ENCODE measurements at places on chromosomes 1 and 21.

GRCh38 chr1:22207511-22208267, 64.8 kb upstream of the WNT4 start:
- DNase-seq, result no peak

DNA sequence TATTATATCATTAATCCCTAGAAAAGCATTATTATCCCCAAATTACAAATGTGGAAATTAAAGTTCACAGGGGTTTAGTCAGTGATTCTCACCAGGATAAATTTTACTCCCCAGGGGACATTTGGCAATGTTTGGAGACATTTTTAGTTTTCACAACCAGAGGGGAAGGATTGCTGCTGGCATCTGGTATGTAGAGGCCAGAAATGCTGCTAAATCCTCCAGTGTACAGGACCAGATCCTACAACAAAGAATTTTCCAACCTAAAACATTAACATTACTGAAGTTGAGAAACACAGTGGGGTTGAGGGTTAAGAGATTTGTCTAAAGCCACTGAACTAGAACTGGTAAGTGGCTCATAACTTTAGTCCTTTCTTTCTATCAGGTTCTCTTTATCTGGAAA, 162.0 kb upstream of the SYT6 start:
- no peak for DNase-seq

- no peak for DNase-seq
Measured at GRCh38 chr1:4045397-4046010, 145.4 kb upstream of the C1orf174 start.

GRCh38 chr1:82799261-82799660, 998.5 kb downstream of the ADGRL2 start:
- no peak for DNase-seq

DNA sequence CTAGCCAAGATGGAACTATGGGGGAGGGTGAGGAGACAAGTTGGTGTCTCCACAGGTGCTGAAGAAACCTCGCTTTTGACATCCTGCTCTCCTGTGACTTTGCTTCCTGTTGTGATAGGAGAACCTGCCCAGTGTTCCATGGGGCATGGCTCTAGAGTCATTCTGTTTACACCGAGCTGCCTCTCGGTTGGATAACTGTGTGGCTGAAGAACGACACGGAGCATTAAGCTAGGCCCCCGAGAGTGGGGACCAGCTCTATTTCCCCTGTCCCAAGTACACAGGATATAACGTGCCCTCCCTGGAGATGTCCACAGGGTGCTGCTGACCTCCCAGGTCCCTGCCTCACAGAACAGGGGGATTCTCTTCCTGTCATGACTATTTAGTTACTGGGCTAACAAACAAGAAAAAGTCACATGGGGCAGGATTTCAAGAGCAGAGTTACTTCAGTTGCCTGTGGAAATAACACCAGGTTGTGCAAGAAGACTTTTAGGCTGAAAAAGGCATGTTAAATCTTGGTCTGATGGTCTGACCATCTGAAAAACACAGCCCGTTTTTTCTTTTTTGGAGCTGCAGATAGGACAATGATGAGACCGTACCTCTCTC, 29.4 kb upstream of the PPP2R5A start:
- peak; percentile 74 for DNase-seq

DNA sequence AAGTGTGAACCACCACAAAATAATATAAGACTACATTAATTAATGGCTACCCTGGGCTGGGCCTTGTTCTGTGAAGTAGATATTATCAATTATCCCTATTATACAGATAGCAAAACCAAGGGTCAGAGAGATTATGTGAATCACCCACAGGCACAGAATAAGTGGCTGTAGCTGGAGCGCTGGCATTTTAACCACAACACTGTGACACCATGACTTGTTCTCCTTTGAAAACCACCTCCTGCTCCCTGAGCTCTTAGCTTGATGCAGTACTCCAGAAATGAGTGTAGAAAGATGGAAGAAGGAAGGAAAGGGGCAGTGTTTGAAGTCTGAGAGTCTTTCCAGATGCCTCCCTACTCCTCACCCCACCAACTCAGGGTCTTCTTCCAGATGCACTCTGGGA, 29.5 kb upstream of the JUN start:
- DNase-seq, result peak; percentile 56

DNA sequence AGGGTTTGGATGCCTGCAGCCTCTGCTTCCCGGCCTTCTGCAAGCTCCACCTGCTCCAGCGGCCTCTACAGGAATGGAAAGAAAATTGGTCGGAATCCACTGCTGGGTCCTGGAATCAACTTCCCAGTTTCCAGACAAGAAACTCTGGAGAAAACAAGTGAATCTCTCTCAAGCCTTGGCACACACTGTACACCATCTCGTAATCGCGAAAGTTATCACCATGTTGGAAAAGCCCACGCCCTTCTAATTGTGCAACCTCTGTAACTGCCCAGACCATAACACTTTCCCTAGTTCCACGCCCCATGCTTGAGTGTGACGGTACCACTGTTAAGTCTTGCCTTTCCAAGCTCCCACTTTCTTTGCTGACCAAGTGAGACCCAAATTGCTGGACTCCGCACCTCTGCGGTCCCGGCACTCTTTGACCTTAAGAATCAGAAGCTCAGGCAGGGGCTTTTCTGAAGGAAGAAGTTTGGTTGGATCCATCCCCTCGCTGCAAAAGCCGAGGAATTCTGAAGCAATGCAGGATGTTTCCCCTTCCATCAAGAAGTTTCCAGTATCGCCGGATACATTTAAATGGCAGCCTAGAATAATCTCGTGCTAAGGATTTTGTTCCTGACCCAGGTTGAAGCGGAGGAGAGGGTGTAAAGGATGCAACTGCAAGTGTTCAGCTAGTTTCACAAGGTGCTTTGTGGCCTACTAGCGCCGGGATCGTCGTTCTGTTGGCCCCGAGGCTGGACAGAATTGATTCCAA, 6.2 kb downstream of the NR5A2 start:
- DNase-seq, result no peak

GRCh38 chr21:40143822-40144525, 276.7 kb downstream of the PCP4 start:
- DNase-seq, result peak; percentile 51

DNA sequence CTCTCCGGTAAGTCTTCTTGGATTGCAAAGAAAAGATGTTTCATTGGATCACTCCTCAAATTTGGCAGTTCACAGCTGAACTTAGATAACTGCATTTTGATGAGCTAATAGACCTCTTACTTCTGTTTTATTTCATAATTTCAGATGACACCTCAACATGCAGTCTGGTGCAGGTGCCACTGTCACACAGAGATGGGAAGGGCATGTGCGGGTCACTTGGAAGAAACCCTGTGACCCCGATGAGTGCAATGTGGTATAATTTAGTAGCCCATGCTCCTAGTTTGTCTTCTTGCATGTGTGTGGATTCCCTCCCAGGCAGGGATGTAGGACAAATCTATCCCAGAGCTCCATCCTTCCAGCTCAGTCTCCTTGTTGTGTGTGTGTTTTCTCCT, 481 bp upstream of the SLAMF1 start:
- DNase-seq, result no peak

DNA sequence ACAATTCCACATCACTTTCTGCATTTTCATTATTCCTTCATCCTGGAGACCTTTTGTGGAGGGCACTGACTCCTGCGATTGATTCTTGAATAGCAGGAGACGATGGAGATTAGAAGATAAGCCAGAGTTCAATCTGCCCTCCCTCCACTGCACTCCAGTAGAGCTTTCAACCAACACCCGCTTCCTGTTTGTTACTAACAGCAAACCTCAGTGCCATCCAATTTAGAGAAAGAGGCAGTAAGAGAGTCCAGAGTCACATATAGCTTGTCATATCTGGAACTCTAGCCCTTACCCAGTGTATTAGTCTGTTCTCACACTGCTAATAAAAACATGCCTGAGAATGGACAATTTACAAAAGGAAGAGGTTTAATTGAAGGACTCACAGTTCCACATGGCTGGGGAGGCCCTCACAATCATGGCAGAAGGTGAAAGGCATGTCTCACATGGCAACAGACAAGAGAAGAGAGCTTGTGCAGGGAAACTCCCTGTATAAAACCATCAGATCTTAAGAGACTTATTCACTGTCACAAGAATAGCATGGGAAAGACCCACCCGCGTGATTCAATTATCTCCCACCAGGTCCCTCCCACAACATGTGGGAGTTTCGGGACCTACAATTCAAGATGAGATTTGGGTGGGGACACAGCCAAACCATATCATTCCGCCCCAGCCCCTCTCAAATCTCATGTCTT, 55.9 kb downstream of the PCBP3 start:
- no peak for DNase-seq

DNA sequence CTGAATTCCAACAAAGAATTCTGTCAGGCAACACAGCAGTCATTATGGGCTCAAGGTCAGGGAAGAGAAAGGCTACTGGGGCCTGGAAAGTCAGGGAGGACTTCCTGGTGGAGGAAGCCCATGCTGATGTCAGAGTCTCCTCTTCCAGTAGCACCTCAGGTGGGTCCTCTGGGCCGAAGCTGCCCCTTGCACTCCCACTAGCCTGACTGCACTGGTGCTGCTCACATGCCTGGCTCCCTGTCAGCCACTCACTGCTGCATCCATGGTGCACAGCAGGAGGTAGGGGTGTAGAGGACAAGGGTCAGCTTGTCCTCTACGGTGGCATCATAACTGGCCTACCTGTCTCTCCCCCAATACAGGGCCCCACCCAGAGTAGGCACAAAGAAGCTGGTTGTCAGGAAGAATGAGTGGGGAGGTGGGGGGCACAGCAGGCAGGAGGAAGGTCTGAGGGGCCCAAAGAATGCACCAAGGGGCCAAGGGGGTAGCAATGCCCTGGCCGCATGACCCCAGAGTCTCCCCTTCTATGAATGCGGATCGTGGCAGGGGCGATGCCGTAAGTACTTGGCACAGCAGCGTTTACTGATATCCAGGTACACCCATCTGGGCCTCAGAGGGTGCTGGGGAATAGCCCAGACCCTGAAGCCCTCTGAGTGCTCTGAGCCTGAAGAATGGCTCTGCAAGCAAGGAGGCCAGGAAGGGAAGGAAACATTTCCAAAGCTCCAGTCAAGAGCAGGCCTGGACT, 80.3 kb downstream of the GLIS1 start:
- no peak for DNase-seq

DNA sequence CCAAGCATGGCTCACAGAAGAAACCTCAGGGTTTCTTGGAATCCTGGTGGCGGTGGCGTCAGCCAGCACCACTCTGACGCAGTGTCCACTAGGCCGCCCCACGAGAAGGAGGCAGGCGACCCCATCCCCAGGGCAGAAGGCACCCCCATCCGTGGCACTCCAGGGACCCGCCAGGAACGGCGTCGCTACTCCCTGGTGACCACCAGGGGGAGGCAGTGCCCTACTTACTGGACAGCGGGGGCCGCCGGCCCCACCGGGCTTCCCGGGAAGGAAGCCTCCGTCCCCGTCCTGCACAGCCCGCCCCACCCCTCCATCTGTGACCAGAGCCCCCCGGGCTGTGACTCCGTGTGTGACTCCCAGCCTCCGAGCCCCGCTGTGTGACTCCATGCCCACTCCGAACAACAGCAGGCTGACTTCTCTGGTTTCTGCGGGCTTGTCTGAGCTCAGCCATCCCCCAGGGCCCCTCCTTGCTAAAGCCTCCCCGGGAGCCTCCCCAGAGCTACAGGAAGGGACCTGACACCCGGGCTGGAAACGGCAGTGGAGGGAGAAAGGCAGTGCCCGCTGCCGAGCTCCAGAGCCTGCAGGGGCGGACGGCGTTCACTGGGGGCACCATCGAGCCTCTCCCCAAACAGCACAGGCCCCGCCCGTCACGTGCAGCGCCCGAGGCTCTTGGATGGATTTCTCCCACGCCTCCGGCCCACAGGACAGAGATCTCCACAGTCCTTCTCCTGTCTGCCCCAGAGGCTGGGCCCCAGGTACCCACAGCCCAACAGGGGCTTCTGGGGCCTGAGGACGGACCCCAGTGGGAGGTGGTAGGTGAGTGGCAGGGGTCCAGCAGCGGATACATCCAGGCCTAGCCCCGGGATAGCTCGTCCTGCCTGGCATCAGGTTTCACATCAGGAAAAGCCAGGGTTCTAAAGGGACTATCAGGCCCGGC, 21.1 kb downstream of the KIF17 start:
- peak; percentile 91 for DNase-seq

DNA sequence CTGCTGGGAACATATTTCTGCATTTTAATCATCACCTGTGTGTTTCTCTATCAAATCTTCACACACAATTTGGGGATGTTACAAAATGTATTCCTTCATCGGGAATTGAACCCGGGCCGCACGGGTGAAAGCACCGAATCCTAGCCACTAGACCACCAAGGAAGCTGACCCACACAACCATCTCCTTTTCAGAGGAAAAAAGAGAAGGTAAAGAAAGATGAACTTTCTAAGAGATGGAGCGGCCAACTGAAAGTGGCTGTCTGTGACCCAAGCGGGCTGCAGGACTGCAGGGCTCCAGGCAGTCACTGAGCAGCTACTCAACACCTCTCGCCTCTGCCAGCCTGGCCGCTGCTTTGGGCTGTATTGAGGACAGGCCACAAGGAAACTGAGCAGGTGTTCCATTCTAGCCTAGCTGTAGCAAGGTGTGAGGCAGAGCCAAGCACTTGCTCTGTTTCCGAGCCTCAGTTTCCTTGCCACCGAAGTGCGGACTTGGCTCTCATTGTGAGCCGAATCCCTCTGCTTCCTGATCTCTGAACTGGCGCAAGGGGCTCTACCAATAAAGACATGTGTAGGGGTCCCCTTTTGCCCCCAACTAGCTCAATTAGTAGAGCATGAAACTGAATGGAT, 156.9 kb upstream of the NBPF11 start:
- no peak for DNase-seq

GRCh38 chr1:62144238-62144831, 50.3 kb upstream of the L1TD1 start:
- DNase-seq, result peak; percentile 40

DNA sequence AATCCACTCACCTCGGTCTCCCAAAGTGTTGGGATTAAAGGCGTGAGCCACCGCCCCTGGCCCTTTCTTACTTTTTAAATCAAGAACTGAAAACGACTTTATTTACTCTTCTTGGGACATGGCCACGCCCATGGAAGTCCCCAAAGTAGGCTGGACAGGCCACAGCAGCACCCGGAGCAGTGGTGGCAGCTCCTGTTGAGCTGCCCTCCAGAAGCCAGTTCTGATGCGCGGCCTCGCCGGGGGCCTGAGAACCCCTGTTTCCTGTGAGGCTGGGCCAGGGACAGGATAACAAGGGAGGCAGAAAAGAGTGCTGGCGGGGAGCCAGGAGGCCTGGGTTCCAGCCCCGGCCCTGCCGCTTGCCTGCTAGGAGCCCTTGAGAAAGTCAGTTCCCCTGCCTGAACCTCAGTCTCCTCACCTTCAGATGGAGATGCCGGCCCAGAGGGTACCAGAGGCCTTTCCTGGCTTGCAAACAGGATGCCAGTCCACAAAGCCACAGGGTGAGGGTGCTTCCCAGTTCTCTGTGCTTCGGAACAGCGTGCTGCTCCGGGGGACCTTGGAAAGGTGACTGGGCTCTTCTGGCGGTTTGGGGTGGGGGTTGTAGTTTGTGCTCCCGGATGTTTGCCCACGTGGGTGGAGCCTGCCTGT, 59.4 kb downstream of the RUNX3 start:
- no peak for DNase-seq

DNA sequence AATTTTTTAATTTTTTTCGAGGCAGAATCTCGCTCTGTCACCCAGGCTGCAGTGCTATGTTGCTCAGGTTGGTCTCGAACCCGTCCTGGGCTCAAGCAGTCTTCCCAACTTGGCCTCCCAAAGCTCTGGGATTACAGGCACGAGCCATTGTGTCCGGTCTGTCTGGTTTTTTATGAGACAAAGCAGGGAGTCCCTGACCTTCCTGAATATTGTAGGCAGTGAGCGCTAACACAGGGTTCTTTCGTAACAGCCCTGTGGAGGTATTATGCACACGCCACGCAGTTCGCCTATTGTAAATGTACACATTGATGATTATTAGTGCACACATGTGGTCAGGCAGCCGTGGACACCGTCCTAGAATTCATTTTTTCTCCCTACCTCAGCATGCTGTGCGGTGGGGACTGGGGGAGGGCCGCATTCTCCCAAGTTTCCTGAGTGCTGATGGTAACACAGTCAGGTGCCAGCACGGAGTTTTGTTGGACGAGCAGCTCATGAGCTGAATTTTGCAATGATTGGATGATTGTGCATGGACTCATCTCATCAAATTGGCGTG, 19.6 kb downstream of the SPSB1 start:
- DNase-seq, result no peak

Measured in NB4 (cell line).